ENCODE measurements at places on chromosomes 6 and 20.

DNA sequence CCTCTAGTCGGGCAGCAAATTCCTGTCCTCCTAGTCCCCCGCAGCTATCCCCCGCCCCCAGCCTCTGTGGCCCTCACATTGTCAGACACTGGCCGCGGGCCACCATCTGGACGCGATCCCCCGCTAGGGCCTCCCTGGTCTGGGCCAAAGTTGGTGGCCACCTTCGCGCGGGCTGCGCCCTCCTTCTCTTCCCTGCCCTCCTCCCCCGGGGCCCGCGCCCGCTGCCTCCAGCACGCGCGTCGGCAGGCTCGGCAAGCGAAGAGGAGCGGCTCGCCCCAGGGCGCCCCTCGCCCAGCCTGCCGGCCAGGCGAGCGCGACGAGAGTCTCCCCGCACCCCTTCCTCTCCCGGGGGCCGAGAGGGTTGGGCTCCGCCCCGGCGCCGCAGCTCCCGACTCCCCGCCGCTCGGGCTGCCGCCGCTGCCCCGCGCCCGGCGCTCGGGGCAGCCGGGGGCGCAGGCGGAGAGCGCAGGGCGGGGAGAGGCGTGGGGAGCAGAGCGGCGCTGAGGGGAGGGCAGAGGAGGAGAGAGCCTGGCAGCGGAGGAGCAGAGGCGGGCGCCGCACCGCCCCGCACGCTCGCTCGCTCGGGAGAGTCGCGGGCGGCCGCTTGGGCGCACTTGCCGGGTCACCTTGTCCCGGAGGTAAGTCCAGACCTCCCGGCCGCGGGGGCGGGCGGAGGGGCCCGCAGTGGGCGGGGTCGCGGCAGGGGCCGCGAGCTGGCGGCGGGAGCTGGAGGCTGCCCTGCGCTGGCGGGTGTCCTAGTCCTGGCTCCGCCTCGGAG is at the start of gene SYNDIG1:
Gene SYNDIG1, plus strand, starts transcription at position 514 of the 778 bp plus-strand sequence. CDS start 73,469 bp downstream, outside the sequence.
- no peak for DNase-seq

DNA sequence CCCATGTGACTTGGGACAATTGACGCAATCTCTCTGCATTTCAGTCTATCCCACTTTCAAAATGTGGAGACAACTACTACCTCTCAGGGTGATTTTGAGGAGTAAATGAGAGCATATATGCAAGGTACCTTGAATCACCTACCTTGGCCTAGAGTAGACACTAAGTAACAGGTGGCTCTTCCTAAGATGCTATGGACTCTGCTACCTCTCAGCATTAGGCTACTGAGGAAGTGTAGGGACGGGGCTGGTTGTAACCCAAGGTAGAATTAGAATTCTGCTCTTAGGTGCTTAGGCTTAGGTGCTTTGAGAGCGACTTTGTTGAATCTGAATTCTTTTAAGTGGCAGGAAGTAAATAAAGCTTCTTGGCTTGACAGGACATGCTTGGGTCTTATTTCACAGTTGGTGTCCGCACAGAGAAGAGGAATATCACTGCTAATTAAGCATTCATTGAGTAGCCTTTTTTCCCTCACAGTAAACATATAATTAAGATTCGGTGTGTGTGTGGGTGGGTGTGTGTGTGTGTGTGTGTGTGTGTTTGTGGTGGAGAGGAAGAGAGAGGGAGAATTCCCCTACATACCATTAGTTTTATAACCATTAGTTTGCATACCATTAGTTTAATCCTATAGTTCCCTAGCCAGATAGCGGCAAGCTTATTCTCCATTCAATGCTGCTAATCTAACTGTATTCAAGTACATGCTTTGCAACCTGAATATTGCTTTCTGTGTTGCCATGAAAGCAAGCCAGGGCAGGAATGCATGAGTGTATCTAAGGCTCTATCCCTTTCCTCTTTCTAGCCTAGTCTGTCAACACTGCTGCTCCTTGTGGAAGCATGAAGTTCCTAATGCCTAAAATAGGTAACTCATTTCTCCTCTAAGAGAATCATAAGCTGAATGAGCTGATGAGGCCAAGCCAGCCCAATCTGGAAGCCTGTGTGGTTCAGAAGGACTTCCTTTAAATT is 112.5 kb downstream of the IPCEF1 start:
- DNase-seq: no peak

DNA sequence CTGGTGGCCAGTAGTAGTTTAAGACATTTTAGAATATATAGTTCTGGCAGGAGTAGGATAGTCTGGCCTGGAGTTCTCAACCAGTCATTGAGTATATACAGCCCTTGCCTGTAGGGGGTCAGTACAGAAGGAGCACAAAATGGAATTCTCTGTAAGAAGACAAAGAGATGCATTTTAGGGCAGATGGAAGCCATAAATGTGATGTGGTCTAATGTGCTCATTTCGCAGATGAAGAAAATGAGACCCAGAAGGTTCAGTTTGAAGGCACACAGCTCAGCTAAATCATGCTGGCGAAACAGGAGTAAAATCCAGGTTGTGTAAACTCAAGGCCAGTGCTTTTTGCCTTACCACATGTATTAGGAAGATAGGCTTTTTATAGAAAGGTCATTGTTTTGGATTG is 29.6 kb downstream of the QKI start:
- DNase-seq: no peak

- no peak for DNase-seq
Measured at GRCh38 chr6:137968901-137969300, 101.8 kb downstream of the TNFAIP3 start.

Data from NK-92 treated with Interleukin-12 subunit alpha and Interleukin-12 subunit beta, amount 100 ng/mL, for 24 hours (cell line).